ENCODE measurements at places on chromosomes 13 and 19.

GRCh38 chr19:23993440-23993839 lies 78.8 kb downstream of the ZNF726 start:
- no peaks in the 10 kb centered on the region for H3K27me3 ChIP-seq
- no peak overlapping the region for H3K4me3 ChIP-seq
- no peak for DNase-seq
- H3K4me1 ChIP-seq: no peaks in the 10 kb centered on the region
- H3K36me3 ChIP-seq: no peaks in the 10 kb centered on the region
- H3K27ac ChIP-seq: no peak overlapping the region

- H3K36me3 ChIP-seq: no peaks in the 10 kb centered on the region
- DNase-seq: peak; percentile 43
- no peak overlapping the region for H3K4me3 ChIP-seq
- no peak overlapping the region for H3K27ac ChIP-seq
- H3K4me1 ChIP-seq: no peaks in the 10 kb centered on the region
- peaks cover 3% of the 10 kb centered on the region for H3K27me3 ChIP-seq
Measured at GRCh38 chr19:32200312-32201038, 144.9 kb upstream of the ZNF507 start.

DNA sequence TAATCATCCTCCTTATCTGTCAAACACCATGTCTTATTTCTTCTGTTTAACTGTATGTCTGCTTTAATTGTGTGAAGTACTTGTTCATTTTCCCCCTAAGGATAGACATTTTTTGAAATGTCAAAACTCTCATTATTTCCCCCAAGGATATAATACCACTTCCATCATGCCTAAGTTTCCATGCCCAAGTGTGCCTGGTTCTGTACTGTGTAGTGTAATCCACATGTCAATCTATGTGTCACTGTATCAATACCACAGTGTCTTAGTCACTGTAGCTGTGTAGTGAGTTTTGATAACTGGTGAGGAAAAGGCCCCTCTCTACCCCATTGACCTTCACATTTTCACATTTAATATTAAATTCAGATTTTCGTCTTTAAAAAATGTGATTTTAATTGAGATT lies 1265.5 kb downstream of the PCDH9 start:
- no peak overlapping the region for H3K4me3 ChIP-seq
- no peak overlapping the region for H3K27ac ChIP-seq
- DNase-seq: no peak
- H3K4me1 ChIP-seq: no peaks in the 10 kb centered on the region
- no peaks in the 10 kb centered on the region for H3K27me3 ChIP-seq

DNA sequence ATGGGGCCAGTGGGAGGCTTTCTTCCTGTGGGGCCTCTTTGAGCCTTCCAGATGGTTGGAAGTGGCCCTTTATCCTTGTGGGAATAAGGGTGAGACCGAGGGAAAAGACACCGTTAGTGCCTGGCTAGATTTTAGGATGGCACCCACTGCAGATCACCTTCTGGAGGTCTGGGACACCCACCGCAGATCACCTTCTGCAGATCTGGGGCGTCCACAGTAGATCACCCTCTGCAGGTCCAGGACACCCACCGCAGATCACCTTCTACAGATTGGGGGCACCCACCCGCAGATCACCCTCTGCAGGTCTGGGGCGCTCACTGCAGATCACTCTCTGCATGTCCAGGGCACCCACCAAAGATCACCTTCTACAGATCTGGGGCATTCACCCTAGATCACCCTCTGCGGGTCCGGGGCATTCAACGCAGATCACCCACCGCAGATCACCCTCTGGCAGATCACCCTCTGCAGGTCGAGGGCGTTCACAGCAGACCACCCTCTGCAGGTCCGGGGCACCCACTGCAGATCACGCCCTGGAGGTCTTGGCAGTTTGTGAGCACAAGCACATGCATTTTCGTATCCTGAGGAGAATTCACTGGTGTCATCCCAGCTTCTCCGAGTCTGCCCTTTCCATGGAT lies 153.4 kb upstream of the TSHZ3 start:
- no peak overlapping the region for H3K4me3 ChIP-seq
- H3K36me3 ChIP-seq: no peaks in the 10 kb centered on the region
- peaks cover 21% of the 10 kb centered on the region for H3K27me3 ChIP-seq
- peak; percentile 58 for DNase-seq

DNA sequence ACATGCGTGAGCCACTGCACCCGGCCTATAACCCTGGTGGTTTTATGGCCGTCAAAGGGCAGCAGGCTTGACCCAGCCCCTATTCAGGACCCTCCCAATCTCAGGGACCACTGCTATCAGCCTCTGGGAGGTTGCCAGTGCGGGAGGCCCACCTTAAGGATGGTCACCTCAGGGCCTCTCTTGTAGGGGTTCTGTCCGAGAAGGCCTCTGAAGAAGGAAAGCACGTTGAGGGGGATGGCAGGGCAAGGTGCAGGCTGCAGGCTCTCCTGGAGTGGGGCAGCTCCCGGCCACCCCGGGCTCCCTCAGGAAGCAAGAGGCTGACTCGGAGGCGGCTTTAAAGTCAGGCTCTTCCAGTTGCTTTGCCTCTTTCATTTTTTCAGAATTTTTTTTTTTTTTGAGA lies 6.0 kb upstream of the GRTP1 start:
- H3K36me3 ChIP-seq: no peaks in the 10 kb centered on the region
- H3K27ac ChIP-seq: no peak overlapping the region
- DNase-seq: peak; percentile 52
- H3K27me3 ChIP-seq: peaks cover 7% of the 10 kb centered on the region
- no peak overlapping the region for H3K4me3 ChIP-seq

DNA sequence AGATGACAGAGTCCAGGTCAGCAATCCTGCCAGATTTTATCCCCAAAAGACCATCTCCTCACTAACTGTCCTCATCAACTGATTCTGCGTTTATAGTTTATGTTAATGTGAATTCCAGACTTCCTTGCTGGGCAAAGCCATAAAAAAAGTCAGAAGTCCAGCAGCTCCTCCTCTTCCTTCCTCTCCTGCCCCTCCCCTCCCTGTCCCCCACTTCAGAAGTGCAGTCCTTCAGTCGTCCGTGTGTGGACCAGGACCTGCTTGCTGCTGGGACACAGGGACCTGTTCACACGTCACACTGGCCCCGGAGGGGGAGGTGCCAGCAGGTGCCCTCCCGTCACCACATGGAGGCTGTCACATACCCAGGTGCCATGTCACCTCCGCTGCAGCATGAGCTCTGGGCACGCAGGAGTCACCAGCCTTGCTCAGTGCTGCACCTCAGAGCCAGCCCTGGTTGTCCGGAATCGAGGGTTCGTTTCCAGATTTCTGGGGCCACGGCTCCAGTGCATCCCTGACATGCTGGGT lies 4.0 kb upstream of the MCF2L start:
- H3K27ac ChIP-seq: no peak overlapping the region
- H3K36me3 ChIP-seq: no peaks in the 10 kb centered on the region
- peaks cover 14% of the 10 kb centered on the region for H3K4me1 ChIP-seq
- peaks cover 16% of the 10 kb centered on the region for H3K27me3 ChIP-seq
- H3K4me3 ChIP-seq: no peak overlapping the region
